ENCODE measurements at places on chromosomes 6 and 20. TPM values are rescaled to one million over a fixed set of nuclear protein-coding genes. Genes with fewer than 3 reads are reported as not detected.

DNA sequence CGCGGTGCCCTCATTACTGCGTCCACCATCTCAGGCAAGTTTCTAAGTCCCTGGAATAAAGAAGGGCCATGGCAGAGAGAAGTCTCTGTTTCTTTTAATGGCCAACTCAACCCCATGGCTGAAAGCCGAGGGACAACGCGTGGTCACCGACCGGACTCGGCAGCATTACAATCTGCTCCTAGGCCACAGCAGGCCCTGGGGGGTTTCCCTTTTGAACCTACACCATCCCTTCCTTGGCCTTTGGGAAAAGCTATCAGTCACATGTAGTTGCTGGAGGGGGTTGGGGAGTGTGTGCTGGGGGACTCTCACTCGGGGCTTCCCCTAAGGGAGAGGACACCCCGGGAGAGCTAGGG lies 11.1 kb upstream of the FAM83C start:
- H3K4me3 ChIP-seq: no peak overlapping the region
- DNase-seq: no peak
- H3K4me1 ChIP-seq: peaks cover 3% of the 10 kb centered on the region
- no peak overlapping the region for H3K27ac ChIP-seq
- peaks cover 3% of the 10 kb centered on the region for H3K36me3 ChIP-seq

DNA sequence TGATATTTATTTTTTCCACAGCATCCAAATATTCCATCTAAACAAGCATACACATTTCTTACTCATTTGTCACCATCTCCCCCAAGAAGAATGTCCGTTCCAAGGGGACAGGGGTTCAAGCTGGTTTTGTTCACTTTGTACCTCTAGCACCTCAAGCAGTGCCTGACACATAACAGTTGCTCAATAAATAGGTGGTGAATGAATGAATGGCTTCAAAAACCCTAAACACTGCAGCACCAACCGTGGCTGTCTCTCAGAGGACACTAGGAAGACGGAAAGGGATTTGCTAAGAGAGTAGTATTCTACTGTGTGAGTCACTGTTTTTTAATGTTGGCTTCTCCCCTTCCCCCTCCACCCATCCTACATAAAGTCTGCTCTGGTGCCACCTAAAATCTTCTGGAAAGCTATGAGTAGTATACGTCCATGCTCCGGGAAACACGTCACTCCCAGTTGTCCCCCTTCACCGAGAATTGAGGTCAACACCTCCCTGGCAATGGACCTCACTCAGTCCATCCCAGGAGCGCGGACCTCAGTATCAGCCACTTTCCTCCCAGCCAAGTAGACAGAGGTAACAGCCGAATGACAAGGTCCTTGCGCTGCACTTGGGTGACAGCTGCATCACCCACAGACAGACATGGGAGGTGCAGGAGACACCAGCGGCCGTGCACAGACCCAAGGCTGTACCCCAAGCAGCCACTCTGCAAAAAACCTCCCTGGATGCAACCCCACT lies 107.4 kb downstream of the PREX1 start:
- H3K27ac ChIP-seq: no peak overlapping the region
- H3K27me3 ChIP-seq: no peaks in the 10 kb centered on the region
- H3K36me3 ChIP-seq: no peaks in the 10 kb centered on the region
- no peak for DNase-seq
- H3K4me1 ChIP-seq: no peaks in the 10 kb centered on the region
- H3K4me3 ChIP-seq: no peak overlapping the region

DNA sequence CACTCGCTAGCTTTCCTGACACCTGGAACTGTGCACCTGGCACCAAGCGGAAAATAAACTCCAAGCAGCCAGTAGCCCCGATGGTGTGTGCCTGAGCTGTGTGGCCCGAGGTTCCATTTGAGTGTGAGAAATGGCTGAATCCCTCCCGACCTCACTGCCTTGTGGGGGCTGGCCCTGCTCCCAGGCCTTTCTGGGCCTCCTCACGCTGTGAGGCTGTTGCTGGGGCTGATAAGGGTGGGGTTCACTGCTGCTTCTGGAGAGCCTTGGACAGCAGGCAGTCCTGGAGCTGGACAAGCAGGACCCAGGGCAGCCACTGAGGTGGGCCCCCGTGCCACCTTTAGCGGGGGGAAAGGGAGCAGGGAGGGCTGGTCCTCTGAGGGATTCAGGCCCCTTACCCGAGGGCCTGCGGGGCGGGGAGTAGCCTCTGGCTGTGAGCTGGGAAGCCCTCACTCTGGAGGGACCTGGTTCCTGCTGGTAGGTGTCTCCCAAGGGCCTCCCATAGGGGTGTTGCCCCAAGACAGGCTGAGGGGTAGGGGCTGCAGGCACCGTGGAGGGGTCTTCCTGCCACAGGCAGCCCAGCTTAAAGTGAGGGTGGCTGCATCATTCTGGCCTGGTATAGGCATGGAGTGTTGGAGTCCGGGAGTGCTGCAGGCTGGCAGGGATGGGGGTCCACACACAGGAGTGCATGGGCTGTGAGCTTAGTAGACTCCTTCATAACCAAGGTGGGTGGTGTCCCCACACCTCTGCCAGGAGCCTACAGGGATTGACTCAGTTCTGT lies 1.7 kb downstream of the PPDPF start:
- H3K4me3 ChIP-seq: peak overlapping the region; percentile 84
- no peak for DNase-seq
- no peaks in the 10 kb centered on the region for H3K27me3 ChIP-seq
- no peaks in the 10 kb centered on the region for H3K4me1 ChIP-seq
- H3K27ac ChIP-seq: no peak overlapping the region

DNA sequence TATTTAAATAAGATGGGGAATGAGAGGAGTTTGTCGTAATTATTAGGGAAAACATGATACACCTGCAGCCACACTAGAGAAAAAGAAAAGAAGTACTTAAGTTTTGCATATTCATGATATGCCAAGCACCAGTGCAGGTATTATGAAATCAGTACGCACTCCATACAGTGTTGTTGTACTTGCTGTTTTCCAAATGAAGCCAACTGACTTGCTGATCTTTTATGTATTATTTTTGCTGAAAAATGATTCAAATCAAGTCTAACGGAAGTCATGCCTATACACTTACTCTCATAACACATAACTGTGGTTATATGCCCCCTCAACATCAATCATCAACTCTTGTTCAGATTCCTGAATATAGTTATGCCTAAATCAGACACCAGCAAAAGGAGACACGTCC lies 584.9 kb upstream of the EYS start:
- H3K27ac ChIP-seq: no peak overlapping the region
- no peak for DNase-seq
- no peak overlapping the region for H3K4me3 ChIP-seq
- no peaks in the 10 kb centered on the region for H3K4me1 ChIP-seq
- peaks cover 8% of the 10 kb centered on the region for H3K36me3 ChIP-seq

DNA sequence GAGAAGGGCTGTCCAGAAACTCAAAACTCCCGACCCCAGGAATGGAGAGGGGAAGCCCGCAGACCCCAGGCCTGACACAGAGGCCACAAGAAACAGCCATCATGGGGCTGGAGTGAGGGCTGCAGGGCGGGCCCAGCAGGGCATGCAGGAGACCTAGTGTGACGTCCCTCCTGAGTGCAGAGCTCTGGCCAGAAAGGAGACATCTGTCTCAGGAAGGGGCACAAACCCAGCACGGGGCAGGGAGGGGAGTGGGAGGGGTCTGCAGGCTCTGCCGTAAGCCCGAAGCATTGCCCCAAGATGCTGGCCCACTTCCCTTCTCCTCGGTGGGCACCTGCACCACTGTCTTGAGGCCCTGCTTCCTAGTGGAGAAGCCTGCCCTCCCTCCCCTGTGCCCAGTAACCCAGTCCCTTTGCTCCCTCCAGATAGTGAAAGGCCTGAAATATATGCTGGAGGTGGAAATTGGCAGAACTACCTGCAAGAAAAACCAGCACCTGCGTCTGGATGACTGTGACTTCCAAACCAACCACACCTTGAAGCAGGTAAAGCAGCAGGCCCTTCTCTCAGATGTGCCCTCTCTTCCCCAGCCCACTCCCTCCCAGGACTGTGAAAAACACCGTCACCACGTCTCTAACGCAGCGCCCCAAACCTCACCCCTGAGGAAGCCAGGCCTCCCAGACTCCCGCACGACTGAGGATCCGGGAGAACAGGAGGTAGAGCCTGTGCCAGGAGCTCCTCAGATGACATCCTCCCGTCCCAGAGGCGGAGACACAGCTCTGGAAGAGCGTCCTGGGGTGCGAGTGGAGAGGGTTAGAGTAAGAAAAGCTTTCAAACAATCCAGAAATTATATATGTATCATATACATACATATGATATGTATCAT lies 9.7 kb downstream of the CST7 start:
- no peak overlapping the region for H3K27ac ChIP-seq
- H3K4me3 ChIP-seq: no peak overlapping the region
- no peaks in the 10 kb centered on the region for H3K27me3 ChIP-seq

DNA sequence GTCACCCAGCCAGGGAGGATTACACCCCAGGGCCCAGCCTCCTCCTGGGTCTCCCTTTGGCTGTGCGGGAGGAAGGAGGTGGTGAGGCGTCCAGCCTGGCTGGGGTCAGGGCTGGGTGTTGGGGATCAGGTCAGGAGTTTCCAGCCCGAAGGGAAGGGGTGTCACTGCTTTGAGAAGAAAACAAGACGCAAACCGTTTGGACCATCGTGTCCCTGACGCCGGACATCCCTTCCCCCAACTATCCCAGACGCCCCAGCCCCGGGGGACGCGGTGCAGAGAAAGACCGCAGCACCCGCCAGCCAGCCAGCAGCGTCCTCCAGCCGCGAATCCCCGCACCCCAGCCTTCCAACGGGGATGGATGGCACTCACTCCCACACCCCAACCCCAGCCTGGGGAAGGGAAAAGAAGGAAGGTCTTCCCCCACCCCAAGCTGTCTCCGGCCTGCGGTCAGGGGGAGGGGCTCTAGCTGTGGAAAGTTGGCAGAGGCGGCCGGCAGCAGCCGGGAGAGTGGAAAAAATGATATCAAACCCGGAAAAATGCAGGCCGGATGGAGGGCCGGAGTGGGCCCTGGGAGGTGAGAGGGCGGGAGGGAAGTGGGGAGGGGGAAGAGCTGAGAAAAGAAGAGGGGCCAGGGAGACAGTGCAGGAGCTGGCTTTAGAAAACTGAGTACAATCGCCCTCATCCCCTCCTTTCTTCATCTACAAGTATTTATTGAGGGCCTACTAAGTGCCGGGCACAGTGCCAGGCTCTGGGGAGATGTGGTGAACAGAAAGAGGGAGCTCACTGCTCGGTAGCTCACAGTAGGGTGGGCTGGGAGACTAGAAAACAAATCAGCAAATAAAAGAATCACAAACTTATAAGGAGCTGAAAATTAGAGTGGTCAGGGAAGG lies 10.6 kb downstream of the REM1 start:
- no peaks in the 10 kb centered on the region for H3K4me1 ChIP-seq
- H3K36me3 ChIP-seq: peaks cover 23% of the 10 kb centered on the region
- 0 out of 2 replicates have a peak, but pooled peaks cover 2% of the 10 kb centered on the region for H3K27me3 ChIP-seq
- no peak for DNase-seq
- no peak overlapping the region for H3K27ac ChIP-seq

DNA sequence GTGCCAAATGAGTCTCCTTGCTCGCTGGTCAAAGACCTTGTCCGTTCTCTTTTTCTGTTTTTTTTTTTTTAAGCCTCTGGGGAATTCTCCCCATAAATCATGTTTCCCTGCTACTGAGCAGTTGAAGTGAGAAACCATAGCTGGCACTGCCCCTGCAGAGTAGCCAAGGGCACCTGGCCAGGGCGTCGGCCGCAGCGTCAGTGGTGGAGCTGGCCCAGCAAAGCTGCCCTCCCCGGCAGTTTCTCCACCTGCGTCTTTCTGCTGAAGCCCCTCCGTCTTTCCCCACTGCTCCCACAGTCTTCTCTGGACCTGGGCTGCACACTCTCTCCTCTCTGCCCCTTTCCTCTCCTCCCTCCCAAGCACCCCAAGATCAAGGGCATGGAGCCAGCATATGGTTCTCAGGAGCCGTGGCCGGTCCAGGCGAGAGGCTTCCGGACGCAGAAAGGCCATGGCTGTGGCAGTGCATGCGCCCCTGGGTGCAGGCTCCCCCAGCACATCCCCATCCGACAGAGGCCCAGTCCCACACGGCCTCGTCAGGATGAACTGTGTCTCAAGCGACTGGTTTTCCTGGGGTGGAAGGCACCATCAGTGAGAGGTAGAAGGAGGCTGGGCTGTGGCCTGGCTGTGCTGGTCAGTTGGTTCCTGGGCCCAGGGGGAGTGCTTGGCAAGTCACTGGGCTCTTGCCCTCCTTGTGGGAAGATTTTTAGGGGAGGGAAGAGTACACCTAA lies 218.1 kb downstream of the ERMARD start:
- DNase-seq: no peak
- peaks cover 4% of the 10 kb centered on the region for H3K36me3 ChIP-seq
- H3K27ac ChIP-seq: no peak overlapping the region
- no peaks in the 10 kb centered on the region for H3K27me3 ChIP-seq
- no peaks in the 10 kb centered on the region for H3K4me1 ChIP-seq

DNA sequence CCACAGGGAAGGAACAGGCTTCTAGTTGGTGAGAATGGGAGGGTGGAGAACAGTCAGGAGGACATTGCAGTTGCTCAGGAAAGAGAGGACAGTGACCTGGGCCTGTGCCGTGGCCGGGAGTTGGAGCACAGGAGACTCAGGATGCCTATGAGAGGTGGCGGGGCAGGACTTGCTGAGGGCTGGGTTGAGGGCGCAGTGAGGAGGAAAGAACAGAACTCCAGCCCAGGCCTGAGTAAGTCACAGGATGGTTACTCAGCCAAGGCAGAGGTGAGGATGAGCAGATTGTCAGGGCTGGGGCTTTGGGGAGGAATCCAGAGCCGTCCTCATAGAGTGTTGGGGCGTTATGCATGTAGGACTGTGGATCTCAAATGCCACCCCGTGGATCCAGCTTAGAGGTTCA lies 21.2 kb downstream of the CST4 start:
- H3K4me1 ChIP-seq: no peaks in the 10 kb centered on the region
- no peaks in the 10 kb centered on the region for H3K27me3 ChIP-seq
- no peak for DNase-seq
- H3K36me3 ChIP-seq: no peaks in the 10 kb centered on the region

GRCh38 chr6:8110117-8110721 lies 7.9 kb upstream of the EEF1E1 start:
- DNase-seq: no peak
- no peak overlapping the region for H3K4me3 ChIP-seq
- H3K36me3 ChIP-seq: no peaks in the 10 kb centered on the region
- no peak overlapping the region for H3K27ac ChIP-seq

GRCh38 chr6:130148181-130148580 lies 74.6 kb downstream of the SAMD3 start:
- peaks cover 2% of the 10 kb centered on the region for H3K4me1 ChIP-seq
- no peak for DNase-seq
- no peak overlapping the region for H3K4me3 ChIP-seq
- no peaks in the 10 kb centered on the region for H3K27me3 ChIP-seq
- H3K36me3 ChIP-seq: no peaks in the 10 kb centered on the region
- H3K27ac ChIP-seq: no peak overlapping the region

Gene LGSN
- total RNA-seq: 0.13 TPM

Gene TNXB
- total RNA-seq: 5.0 TPM

Gene PCSK2
- total RNA-seq: 2.8 TPM

Gene SLC22A2
- 0.86 TPM for total RNA-seq

Gene MYLIP
- 27.3 TPM for total RNA-seq
